ENCODE measurements at places on chromosomes 3 and 15. TPM values are rescaled to one million over a fixed set of nuclear protein-coding genes. Genes with fewer than 3 reads are reported as not detected.

- H3K36me3 ChIP-seq = no peaks in the 10 kb centered on the region
- no peak overlapping the region for H3K27ac ChIP-seq
- no peaks in the 10 kb centered on the region for H3K27me3 ChIP-seq
- H3K4me1 ChIP-seq = no peaks in the 10 kb centered on the region
- no peak overlapping the region for H3K4me3 ChIP-seq
- DNase-seq = no peak
Observed at GRCh38 chr3:156761713-156762451, 64.3 kb upstream of the LEKR1 start.

Gene PIF1
- 4.0 TPM for total RNA-seq

DNA sequence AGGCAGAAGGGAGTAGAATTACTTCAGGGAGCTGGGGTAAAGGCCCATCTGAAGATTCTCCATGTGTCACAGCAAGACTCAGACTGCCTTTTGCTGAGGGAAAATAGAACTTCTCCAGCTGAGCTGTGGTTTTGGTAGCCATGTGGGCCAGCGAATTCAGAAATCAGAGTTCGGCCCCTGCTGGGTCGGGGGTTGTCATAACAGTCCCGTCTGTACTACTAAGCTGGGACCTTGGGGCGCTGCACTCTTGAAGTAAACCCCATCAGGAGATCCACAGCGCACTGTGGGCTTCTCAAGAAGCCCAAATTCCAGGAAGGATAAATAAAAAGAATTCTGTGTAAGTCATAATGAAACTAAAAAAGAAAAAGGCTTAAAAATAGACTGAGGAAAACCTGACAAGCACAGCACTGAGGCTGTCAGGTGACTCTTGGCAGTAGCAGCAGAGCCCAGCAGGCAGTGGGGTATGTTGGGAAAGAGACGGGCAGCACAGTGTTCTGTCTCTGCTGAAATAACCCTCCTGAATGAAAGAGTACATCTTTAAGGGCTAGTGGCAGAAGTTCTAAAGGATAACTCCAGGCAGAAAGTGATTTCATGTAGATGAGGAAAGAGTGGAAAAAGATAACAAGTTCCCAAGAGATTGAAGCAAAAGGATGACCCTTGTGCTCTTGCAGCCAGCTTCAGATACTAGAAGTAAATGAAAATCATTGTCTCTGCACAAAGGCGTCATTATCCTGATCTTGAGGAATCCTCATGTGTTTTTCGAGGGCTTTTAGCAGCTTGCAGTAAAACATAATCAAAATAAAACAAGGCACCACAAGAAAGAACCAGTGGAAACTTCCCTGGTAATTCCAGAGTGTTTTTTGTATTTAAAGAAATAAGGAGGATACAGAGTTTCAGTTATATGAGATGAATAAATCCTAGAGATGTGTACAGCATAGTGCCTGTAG is 74.5 kb downstream of the RAB7A start:
- peak overlapping the region; percentile 57 for H3K27ac ChIP-seq
- DNase-seq = no peak
- peaks cover 12% of the 10 kb centered on the region for H3K36me3 ChIP-seq
- peaks cover 8% of the 10 kb centered on the region for H3K4me1 ChIP-seq
- no peak overlapping the region for H3K4me3 ChIP-seq
- H3K27me3 ChIP-seq = no peaks in the 10 kb centered on the region

Gene ZNF148
- total RNA-seq = 50.5 TPM

- DNase-seq = no peak
- H3K4me3 ChIP-seq = no peak overlapping the region
- H3K4me1 ChIP-seq = peaks cover 29% of the 10 kb centered on the region
- no peak overlapping the region for H3K27ac ChIP-seq
Observed at GRCh38 chr3:197545571-197545970, 10.2 kb downstream of the BDH1 start.

Gene FMN1
- total RNA-seq = 5.7 TPM

Gene EPHB1
- total RNA-seq = 14.6 TPM

Gene RARRES1
- total RNA-seq = 10.2 TPM

DNA sequence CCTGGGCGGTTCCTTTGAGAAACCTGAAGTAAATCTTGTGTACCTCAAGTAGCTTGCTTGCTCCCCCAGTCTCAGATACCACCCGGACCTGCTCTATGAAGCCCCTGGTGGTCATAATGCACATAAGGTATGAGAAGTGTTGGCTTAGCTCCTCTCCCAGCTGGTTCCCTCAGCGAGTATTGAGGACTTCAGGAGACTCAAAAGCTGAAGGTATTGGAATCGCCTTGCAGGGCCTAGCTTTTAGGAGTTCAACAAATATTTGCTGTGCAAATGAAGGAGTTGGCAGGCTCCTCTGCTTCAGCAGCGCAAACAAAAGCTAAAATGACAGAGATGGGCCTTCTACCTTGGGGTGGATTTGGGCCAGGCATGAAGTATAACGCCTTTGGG is 1.7 kb downstream of the CMTM8 start:
- H3K27me3 ChIP-seq = peaks cover 20% of the 10 kb centered on the region
- no peak overlapping the region for H3K27ac ChIP-seq
- H3K4me3 ChIP-seq = no peak overlapping the region
- no peaks in the 10 kb centered on the region for H3K36me3 ChIP-seq

Gene TMCC1
- total RNA-seq = 48.7 TPM

Gene SLC25A36
- 225 TPM for total RNA-seq

- no peak overlapping the region for H3K4me3 ChIP-seq
- H3K27me3 ChIP-seq = no peaks in the 10 kb centered on the region
- H3K36me3 ChIP-seq = no peaks in the 10 kb centered on the region
Observed at GRCh38 chr15:76973362-76973743, 21.6 kb upstream of the PSTPIP1 start.

Gene LRRC31
- total RNA-seq = 0.50 TPM

DNA sequence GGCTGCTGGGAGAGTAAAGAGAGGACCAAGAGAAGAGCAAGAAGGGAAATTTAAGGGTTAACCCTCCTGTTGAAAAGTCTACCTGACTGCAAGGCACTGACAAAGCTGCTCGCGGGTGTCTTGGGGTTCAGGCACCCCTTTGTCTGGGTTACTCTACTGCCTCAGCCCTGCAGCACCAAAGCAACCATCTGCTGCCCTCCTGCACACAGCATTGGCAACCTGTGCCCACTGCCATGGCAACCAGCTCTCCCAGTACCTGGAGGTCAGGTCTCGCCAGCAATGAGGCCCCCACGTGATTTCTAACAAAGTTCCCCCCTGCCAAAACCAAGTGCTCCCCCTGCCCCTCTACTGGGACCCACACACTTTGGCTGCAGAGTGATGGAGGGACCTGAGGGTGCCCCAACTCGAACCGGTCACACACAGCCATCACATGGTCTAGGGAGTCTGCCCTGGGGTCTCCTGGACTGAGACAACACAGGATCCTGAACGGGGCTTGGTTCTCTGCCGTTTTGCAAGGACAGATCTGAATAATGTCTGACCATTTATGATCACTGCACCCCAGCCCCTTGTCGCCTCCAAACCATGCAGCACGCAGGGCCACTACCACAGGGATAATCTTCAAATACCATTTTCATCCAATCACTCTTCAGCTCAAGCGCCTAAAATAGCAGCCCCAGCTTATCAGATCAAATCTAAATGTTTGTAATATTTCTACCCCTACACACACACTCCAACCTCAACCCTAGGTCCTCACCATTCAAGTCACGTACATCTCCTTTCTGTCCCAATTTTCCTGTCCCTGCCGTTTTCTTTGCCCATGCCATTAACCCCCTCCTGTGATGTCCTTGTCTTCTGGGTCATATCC is 50.7 kb downstream of the ADCY5 start:
- DNase-seq = no peak
- H3K4me1 ChIP-seq = peaks cover 14% of the 10 kb centered on the region
- H3K36me3 ChIP-seq = no peaks in the 10 kb centered on the region
- H3K27ac ChIP-seq = no peak overlapping the region
- no peak overlapping the region for H3K4me3 ChIP-seq
- no peaks in the 10 kb centered on the region for H3K27me3 ChIP-seq

Gene CNTN3
- 28.5 TPM for total RNA-seq

- H3K4me1 ChIP-seq = no peaks in the 10 kb centered on the region
- DNase-seq = no peak
- no peaks in the 10 kb centered on the region for H3K27me3 ChIP-seq
- no peak overlapping the region for H3K27ac ChIP-seq
Observed at GRCh38 chr3:159609625-159610024, 379.0 kb upstream of the IL12A start.

Gene CEMIP
- 257 TPM for total RNA-seq
